ENCODE measurements at places on chromosomes 6 and 20. TPM values are rescaled to one million over a fixed set of nuclear protein-coding genes. Genes with fewer than 3 reads are reported as not detected.

Gene PSMB8
- total RNA-seq = 72.4 TPM

Gene SAPCD1
- 0.70 TPM for total RNA-seq

Gene TXLNB
- 0.23 TPM for total RNA-seq

Gene STMND1
- not detected for total RNA-seq

Gene RNF144B
- 0.68 TPM for total RNA-seq
